ENCODE measurements at places on chromosomes 16 and 17.
A peak's percentile ranks its signal among the peaks of the same experiment; 100 is the strongest.

- DNase-seq, result no peak
Measured at GRCh38 chr17:43976963-43977837, 23.5 kb upstream of the PYY start.

DNA sequence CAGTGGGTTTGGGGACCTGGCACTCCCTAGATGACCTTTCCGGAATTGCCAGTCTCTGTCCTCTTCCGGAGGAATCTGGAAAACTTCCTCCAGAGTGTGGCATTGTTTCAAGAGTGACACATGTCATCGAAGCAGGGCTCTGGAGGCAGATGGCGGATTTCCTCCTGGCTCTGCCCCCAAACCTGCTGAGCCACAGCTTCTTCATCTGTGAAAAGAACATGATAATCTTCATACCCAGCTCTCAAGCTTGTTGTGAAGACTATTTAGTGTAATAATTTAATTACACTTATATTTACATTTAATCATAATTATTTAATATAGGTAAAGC lies 19.7 kb upstream of the TEX2 start:
- DNase-seq, result peak; percentile 21

DNA sequence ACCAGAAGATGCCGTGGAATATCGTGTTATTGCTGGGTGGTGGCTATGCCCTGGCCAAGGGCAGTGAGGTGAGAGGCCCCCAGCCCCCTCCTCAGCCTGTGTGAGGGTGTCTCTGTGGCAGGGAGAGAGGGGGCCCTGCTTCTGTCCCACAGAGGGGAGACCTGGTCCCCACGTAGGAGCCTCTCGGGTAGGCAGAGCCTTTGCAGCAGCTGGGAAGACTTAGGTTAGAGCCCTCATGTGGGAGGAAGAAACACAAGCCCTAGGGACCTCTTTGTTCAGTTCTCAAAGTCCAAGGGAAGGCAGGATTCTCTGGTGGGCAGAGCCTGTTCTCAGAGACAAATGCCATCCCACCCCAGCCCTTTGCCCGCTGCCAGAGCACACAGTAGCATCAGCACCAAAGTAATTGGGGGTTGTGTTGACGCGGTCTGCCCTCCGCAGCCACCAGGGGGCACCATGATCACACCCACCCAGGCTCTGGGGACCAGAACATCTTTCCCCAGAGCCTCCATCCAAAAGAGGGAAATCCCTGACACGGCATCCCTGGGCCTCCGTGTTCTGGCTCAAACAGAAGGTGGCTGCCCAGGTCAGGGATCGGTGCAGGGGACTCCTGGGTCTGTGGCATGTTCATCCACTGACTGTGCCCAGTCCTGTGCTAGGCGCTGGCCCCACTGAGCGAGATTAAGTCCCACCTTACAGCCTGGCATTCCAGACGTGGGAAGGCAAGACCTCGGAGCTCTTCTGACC lies 11.5 kb upstream of the FOXN1 start:
- DNase-seq, result peak; percentile 68

DNA sequence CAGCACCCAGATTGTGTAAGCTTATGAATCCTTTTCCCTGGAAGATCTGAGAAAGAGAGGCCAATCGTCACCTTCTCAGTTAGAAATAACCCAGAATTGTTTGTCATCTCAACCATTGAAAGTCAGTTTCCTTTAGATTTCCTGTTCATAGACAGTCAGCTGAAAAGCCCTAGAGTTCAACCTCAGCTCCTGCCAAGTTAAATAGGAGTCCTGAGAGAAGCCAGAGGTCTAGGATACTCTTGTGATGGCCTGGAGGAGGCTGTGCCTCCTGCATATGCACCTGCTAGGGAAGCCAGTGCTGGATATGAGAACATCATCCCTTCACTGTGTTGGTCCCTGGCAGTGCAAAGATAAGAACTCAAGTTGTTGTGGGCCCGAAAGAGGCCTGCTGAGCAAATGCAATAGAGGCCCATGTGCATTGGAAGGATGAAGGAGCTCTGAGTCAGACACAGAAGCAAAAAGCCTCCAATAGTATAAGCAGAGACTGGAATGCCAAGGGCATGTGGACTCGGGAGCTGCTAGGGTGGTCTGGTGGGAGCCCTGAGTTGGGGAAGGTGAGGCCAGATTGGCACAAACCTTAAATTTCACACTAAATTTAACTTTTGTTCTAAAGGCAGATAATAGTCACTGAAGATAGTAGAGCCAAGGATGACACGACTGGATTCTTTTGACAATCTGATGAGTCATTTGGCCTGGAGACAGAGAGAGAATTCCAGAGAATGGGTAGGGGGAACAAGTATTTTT lies 520.9 kb upstream of the CDH5 start:
- DNase-seq, result no peak

GRCh38 chr16:83755391-83755790 lies 52.4 kb upstream of the HSBP1 start:
- DNase-seq, result no peak

GRCh38 chr16:77499373-77500285 lies 64.8 kb upstream of the ADAMTS18 start:
- no peak for DNase-seq

DNA sequence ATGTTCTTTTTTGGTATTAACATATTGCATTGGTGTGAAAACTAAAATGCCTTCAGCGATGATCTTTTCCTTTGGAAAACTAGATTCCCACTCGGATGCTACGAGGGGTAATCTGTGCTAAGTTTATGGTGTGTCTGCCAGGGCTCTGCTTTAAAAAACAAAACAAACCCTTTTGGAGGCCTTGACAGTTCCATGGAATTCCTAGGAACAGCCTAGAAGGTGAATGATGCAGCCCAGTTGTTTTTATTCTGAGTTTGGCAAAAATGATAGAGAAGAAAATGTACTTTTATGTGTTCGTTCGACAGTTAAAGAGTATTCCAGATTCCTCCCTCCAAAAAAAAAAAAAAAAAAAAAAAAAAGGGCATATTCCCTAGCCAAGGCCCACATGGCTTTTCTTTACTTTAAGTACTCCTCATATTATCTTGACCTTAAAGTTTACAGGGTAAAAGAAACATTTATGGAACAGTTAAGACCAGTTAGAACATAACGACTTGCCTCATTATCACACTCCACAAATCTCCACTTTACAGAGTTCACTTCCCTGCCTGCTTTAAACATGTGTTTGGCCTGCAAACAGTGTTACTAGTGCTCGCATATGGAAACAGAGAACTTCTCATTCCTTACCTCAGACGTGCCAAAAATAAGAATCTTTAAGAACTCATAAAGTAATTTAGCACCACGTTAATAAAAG lies 159.1 kb downstream of the WWOX start:
- DNase-seq, result no peak

DNA sequence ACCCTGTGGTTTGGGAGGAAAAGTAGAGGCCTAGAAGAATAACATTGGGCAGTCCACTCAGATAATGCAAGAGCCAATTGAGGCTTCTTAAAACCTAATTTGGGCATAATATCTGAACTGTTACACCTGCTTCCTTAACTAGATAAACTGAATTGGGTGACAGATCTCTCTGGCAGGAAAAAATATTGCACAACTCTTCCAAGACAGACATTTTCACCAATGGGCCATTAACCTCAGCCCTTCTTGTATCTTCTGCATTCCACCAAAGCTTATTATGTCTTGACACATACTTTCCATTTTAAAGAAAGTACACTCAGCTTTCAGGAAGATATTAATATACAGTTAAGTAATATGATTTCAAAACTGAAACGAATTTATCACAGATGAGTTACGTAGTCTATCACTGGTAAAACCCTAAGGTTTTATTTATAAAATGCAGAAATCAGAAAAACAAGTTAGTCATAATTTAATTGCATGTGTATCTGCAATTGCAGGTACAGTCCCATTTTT lies 79.9 kb upstream of the MON1B start:
- DNase-seq, result peak; percentile 23

All from Kasumi-1 (cell line).